ENCODE measurements at places on chromosomes 11 and 22.

DNA sequence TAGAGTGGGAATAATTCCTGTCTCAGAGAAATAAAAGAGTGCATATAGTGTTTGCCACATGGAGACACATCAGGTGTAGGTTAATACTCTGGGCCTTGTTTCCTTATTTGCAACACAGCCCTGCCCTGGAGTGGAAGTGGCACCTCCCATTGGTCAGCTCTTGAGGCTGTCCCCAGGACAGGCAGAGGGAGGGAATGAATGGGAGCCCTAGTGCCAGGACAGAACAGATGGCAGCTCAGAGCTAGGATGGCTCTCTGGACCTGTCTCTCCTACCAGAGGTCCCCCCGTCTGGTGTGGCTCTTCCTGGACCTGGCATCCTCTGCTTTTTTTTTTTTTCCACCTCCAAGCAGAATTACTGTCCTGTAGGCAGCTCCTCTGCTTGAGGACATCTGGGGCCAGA, 35.6 kb downstream of the LIMK2 start:
- DNase-seq = no peak

DNA sequence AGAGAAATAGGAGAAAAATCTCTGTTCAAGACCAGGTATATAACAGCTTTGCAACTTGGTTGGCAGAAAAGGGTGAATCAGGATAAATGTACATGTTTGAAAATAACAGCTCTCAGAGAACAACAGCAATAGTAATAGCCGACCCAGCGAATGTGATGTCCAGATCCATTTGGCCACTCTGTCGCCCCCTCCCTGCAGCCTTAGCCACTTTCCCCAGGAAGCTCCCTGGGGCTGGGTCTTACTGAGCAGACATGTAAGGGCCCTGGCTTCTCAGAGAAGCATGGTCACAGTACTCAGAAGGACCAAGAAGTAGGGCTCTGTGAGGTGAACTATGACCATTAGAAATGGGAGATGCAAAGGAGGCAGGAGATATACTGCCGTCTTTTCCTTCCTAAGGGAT, 154.1 kb upstream of the SNX19 start:
- DNase-seq = no peak

DNA sequence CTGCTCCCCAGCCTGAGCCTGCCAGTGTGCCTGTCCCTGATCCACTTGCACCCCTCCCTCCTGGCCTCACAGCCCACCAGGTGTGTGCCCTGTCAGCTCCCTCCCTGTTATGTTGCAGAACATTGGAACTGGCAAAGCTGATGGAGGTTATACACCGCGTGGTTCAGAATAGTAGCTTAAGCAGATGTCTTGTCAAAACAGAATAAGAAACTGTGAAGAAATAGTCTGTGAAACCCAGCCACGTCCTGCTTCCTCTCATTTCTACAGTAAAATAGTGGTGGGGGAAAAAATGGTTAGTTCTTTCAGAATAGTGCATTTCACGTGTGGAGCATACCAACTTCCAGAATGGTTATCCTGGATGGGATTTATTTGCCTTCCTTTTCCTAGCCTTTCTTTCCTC, 161.2 kb upstream of the NAV2 start:
- no peak for DNase-seq

GRCh38 chr11:121451986-121452608, at the start of gene SORL1:
Gene SORL1, plus strand, starts transcription at chr11:121452314. Its CDS starts 18 bp downstream, at chr11:121452332.
- DNase-seq = peak; percentile 28

DNA sequence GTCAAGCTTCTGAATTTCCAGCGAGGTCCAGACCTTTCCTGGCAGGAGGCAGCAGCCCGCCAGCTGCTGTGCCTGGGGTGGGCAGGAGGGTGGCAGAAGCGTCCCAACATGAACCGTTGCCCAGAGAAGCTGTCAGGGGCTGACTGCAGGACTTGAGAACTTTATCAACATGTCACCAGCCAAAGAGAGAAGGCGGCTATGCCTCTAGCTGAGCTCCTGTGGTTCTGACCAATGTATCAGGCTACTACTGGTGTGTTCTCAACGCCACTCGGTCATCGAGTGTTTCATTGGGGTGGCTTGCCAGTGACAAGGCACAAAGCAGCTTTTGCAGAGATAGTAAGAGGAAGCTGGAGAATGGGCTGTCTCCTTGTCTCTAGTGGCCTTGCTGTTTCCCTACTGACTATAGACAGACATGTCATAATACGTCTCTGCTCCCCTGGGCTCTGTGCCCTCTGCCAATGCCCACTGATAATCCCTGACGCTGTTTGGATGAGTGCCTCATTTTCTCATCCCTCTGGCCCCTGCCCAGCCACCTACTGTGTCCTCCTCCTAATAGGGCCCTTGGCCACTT, 17.6 kb upstream of the ASCC2 start:
- DNase-seq = no peak

GRCh38 chr11:48008951-48009270, 28.6 kb downstream of the PTPRJ start:
- no peak for DNase-seq

DNA sequence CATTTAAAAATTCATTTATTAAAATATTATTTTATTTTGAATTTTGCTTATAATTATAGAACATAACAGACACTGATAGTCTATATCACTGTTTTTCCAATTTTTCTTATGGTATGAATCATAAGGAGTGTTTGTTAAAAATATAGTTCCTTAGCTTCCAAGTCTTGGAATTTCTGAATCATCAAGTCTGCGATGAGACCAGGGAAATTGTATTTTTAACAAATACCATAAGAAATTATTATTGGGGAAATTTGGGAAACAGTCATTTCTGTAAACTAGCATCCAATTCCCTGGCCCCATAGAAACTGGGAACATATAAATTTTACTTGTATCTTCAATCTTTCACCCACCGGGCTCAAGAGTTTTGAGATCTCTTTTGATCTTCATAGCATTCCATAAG, 38.0 kb upstream of the PICALM start:
- DNase-seq = peak; percentile 38

- DNase-seq = peak; percentile 16
Observed at GRCh38 chr11:16347928-16348685, 8.2 kb downstream of the SOX6 start.

DNA sequence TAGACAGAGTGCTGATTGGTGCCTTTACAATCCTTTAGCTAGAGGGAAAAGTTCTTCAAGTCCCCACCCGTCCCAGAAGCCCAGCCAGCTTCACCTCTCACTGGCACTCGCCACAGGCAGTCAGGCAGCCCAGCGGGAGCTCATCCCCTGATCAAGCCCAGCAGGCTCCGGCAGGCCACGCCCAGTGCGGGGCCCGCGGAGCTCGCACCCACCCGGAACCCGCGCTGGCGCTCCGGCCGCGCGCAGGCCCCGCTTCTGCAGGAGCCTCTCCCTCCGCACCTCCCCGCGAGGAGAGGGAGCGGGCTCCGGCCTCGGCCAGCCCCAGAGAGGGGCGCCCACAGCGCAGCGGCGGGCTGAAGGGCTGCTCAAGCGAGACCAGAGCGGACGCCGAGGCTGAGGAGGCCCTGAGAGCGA, 202.4 kb upstream of the PDGFD start:
- no peak for DNase-seq

DNA sequence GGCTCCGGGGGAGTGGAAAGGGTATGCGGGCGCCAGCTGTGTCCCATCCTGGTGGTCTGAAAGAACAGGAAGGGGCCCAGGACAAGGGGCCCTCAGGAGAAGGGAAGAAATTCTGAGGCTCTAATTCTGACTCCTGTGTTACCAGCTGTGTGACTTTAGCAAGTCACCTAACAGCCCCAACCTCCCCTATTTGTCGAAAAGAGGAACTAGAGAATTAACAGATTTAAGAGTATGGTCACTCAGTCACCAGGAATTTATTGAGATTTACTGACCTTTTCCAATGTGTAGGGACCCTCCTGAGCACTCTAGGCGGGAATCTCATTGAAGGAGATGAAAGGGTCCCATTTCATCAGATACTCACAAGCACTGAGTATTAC, 14.6 kb downstream of the RPS6KA4 start:
- no peak for DNase-seq

DNA sequence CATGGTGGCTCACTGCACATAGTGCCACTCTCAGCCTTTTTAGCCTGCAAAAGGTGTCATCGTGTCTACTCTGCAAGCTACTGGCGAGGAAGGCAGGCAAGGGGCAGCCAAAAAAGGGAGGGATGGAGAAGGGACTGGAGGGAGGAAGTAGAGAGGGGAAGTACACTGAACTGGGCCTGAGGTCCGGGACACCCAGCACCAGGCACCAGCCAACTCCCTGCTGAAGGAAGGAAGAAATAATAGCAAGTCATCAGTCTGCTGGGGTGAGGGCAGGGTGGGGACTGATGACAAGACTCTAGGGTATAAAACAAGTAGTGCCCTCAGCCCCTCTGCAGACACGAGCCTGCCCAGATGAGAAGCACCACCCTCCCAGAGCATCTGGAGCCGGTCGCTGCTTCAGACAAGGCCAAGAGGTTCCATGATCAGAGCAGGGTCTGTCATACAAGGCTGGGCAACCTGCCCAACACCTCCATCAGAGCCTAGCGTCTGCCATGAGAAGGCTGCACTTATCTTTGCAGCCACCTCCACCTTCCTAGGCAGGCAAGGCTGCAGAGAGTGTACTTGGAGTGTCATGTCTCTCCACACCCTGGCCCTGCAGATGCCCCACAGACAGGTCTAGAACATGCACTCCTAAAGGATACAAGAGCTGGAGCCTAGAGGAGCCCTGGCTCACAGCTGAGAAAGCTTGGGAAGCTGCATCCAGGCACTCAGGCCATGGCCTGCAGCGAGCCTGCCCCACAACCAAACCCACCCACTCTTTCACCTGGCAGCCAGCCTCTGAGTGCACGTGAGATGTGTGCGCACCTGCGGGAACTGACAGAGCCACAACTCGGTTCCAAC, 9.0 kb upstream of the COMT start:
- DNase-seq = no peak

DNA sequence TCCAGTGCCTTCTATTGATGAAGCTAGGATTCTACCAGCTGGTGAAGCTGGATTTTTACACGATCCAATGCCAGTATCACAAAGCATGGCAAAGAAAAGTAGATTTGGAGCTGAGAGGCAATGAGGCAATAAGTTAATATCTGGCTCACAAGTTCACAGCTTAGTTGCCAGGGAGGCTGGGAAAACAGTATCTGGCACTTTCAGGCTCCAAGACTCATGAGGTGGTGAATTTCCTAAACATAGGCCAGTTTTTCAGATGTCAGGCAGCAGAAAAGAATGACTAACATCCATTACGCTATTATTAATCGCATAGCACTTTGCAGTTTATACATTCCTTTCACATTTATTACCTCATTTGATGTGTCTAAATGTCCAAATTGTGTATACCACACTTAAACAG, 122.7 kb downstream of the GRIA4 start:
- no peak for DNase-seq

DNA sequence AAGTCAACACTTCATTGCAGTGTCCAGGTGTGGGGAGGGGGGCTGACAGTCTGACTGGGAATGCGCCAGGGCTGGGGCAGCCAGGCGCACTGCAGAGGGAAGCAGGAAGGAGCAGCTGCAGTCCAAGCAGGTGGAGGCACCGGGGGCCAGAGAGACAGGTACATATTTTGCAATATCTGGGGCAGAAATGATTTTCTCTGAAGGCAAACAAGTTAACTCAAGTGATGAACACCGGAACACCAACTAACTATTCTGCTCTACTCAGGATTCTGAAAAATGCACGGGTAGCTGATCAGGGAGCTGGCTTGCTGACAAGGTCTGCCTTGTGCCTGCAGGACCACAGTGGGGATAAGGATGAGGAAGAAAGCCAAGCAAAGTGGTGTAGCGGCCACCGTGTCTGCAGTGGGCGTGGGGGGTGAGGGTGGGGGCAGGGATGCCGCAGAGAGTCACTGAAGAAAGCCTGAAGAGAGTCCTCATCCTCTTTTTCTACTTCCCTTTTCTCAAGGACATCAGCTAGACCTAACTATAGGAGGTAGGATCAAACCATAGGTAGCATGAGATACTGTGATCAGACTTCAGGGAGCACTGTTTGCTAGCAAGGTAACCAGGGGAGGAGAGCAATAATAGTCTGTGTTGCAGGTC, 83.4 kb downstream of the SCN3B start:
- no peak for DNase-seq

GRCh38 chr11:132734217-132734616, 798.1 kb downstream of the OPCML start:
- peak; percentile 91 for DNase-seq

- DNase-seq = peak; percentile 12
Observed at GRCh38 chr22:49638788-49639187, 188.9 kb downstream of the BRD1 start.

GRCh38 chr11:116454020-116454645, 318.7 kb downstream of the BUD13 start:
- DNase-seq = peak; percentile 18

- no peak for DNase-seq
Observed at GRCh38 chr11:1237128-1237580, 14.3 kb downstream of the MUC5B start.

- no peak for DNase-seq
Observed at GRCh38 chr11:41609511-41609910, 150.1 kb upstream of the LRRC4C start.

DNA sequence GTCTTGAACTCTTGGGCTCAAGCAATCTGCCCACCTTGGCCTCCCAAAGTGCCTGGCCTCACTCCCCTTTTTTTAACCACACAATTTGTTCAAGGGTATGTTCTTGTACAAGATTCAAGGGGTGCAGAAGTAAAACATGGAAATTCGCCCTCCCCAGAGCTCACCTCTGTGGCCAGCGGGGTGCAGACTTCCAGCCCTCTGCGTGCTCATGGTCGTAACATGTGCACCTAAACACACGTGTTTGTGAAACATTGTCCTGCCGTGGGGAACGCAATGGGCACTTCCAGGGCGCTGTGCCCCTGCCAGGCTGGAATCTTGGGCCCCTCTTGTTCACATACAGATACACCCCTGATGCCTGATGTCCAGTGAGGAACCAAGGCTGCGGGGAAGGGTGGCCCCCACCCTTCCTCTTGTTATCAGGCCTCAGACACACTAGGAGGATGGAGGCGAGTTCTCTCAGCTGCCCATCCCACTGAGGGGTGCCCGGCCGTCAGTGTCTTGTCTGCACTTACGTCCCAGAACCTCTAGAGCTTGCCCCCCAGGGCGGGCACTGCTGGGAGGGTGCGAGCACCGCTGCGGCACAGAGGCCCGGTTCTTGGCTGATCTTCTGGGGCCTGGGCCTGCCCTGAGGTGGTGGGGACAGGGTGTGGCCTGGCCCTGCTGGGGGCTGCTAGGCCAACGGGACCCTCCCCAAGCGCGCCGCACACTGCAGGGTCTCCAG, 4.1 kb upstream of the EPS8L2 start:
- DNase-seq = no peak

DNA sequence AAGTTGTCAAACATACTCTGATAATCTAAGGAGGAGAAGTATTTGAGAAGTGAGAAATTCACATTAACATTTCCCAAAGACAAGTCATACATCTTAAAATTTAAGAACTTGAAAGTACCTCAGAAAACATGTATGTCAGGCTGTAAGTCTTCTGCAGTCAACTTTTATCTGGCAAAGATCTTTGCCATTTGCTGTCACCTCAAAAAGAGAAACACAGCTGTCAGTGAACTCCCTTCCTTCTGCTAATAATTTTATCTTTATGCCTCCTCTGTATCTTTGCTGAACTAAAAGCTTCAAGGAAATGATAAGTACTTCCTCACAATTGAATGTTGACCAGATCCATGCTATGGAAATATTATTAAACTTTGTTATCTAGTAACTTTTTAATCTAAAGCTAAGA, 18.7 kb downstream of the TTC17 start:
- DNase-seq = no peak
